ENCODE measurements at places on chromosomes 6 and 20.

GRCh38 chr6:169082093-169082492, 171.6 kb downstream of the THBS2 start:
- no peak for DNase-seq

- no peak for DNase-seq
Observed at GRCh38 chr6:125984311-125984710, 2.0 kb upstream of the TRMT11 start.

DNA sequence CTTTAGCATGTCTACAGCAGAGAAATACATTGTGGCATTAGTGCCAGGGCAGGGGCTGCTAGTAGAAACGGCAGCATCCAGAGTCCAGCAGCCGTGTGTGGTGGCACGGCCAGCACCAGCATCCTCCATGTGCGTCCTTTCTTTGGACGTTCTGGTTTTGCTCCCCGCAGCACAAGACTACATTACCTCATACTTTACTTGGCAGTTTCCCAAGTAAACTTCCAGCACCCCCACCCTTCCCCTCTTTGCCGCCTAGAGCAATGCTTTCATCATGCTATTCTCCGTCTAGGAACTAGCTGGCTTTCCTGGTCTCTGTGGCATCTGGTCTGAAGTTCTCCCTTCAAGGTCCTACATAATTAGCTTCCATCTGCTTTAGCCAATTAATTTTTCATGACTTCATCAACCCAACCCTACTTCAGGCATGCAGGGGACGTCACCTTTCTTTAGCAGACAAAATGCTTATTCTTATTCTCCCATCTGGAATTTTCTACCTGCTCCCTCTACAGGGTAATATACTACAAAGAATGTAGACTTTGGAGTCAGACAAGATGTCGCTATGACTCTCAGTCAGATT, 67.6 kb downstream of the BLOC1S5 start:
- DNase-seq, result no peak

GRCh38 chr6:125095580-125096301, 57.8 kb upstream of the TPD52L1 start:
- no peak for DNase-seq

DNA sequence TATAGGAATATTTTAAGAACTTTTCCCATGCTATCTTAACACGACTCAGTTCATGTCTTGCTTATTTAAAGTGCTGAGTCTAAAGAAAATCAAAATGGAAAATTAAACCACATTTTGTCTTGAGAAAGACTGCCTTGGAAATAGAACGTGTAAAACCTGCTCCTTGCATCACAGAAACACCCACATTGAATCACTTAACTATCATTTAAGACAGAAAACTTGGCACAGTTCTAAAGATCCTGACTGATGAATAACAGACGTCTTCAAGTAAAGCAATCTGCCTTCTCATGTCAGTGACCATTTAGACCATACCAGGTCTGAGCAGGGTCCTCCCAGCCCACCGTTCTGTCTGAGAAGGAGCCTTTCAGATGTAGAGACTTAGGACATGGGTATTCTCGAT, 7.4 kb downstream of the PERP start:
- DNase-seq, result no peak

DNA sequence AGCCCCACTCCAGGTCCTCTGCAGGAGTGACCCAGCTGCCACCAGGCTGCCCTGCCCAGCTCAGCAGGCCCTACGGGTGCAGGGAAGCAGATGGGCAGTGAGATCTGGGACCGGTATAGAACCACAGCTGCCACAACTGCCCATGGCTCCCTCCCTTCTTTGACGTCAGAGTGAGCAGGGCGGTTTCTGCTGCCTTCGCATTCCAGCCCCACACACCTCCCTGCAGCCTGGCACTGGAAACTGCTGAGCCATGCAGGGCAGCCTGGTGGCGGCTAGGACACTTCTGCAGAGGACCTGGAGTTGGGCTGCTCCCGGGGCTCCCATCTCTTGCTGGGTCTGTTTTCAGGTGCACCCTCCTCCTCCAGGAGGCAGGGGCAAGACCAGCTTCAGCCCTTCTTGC, 101.6 kb upstream of the CD93 start:
- no peak for DNase-seq

DNA sequence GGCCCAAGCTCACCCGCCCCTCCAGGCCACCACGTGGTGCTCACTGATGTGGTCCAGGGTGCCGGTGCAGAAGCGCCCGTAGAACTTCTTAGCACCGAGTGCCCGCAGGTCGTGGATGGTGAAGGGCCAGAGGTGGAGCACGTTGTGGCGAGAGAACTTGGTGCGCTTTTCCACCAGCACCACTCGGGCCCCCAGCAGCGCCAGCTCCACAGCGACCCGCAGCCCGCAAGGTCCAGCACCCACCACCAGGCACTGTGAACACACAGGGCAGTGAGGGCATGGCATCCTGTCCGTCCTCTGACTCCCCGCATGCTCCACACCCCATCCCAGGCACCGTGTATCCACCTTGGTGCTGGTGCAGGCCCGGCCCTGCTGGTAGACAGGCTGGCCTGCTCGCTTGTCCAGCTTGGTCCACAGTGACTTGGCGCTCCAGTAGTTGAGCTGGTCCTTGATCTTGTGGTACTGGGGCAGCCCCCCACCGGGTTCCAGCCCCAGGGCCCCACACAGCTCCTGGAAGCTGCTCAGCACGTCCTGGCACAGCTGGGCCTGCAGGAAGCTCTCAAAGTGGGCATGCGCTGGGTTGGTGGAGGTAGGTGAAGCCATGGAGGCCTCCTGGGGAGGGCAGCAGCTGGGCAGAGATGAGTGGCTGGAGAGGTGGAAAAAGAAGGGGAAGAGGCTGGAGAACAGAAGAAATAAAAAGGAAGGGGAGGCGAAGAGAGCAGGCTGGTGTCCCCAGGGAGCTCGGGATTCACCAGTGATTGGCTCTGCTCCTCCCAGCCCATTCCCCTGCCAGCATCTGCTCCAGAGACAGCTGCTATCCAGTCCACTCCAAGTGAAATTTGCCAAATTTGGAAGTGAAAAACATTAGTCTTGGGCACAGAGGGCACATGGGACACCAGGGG, 1.7 kb downstream of the MICAL1 start:
- no peak for DNase-seq

DNA sequence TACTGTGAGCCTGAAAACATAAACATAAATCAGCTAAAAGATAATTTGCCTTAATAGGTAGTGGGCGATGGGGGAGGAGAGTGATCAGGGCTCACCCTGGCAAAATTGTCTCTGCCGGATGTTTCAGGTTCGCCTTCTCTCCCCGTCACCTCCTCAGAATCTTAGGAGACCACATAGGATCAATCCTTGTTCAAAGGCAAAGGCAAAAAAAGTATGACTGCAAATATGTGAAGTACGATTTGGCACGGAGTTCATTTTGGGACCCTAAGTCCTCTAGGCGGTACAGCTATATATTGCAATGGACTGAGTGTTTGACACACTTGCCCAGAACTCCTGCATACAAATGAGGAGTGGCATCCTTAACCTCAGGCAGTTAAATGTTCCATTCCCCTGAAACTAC, 649.2 kb upstream of the FLRT3 start:
- DNase-seq, result no peak

- DNase-seq, result no peak
Observed at GRCh38 chr20:3869839-3870634, 19.1 kb upstream of the PANK2 start.
